Cardiac fibroblast (primary cell): ENCODE measurements at places on chromosomes 13 and 19.

GRCh38 chr13:100789481-100789880, 114.9 kb upstream of the TMTC4 start:
- DNase-seq: peak; percentile 34

- peak; percentile 32 for DNase-seq
Observed at GRCh38 chr19:3062165-3063105, at the start of gene TLE5. Gene TLE5 (minus strand): TSS chr19:3062495. CDS start chr19:3062200, 295 bp downstream.

- no peak for DNase-seq
Observed at GRCh38 chr19:38158730-38159129, 65.3 kb downstream of the DPF1 start.

- DNase-seq: peak; percentile 53
Observed at GRCh38 chr19:55173714-55174409, 6.2 kb downstream of the SYT5 start.

DNA sequence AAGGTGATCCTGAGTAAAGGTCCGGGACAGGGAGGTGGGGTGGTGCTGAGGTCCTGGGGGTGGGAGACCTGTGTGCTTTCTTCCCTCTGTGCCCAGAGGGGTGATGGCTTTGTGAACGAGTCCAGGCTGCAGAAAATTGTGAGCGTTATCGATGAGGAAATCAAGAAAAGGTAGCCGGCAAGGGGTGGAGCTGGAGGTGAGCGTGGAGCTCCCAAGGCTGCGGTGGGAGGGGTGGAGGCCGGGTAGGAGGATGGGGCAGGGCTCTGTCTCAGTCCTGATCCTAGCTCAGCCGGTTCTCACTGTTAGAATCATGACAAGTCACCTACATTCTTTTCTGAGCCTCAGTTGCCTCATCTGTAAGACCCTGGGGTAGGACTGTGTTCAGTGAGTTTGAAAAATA, 4.0 kb downstream of the SELENOV start:
- no peak for DNase-seq

DNA sequence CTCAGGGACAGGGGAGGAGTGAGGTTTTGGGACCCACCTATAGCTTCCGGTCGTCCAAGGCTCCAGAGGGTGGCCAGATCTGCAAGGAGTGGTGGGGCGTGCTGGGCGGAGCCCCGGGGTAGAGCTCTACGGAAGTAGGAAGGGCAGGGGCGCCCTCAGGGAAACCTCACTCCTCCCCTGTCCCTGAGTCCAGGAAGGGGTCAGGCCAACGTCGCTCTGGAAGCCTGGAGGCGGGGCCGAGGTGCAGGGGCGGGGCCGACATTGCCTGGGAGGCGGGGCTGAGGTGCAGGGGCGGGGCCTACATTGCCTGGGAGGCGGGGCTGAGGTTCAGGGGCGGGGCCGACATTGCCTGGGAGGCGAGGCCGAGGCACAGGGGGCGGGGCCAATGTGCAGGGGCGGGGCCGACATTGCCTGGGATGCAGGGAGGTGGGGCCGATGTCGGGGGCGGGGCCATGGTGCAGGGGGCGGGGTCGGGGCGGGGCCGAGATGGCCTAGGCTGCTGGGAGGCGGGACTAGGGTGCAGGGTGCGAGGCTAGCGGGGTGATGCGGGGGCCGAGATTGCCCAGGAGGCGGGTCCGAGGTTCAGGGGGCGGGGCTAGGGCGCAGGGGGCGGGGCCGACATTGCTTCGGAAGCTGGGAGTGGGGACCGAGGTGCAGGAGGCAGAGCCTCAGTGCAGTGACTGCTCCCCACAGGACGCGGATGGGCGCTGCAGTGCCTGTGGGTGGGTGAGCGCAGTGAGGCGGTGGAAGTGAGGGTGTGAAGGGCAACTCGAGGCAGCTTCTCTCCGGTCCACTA, 4.9 kb upstream of the PALM start:
- DNase-seq: peak; percentile 82

GRCh38 chr13:84653915-84654534, 771.8 kb upstream of the SLITRK1 start:
- DNase-seq: no peak

- DNase-seq: no peak
Observed at GRCh38 chr19:43622070-43622469, 2.6 kb upstream of the ZNF428 start.

- DNase-seq: no peak
Observed at GRCh38 chr19:13861392-13861713, 15.6 kb upstream of the NANOS3 start.
